ENCODE measurements at places on chromosomes 2 and 18.

- no peak for DNase-seq
Measured at GRCh38 chr2:53210538-53210937, 557.1 kb upstream of the CHAC2 start.

DNA sequence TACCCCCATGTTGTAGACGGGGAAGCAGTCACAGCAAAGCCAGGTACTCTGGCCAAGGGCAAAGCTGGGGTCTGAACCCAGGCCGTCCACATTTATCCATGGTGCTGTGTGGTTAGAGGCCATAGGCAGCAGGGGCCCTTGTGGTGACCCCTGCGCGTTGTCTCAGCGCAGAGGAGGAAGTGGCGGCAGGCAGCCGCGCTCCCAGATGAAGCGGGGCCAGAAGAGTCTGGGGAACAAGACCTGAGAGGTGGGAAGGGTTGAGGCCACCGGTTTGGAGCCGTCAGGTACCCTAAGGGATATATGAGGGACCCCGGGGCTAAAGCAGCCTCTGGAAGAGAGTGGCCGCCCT is 770 bp downstream of the ZNF396 start:
- peak; percentile 60 for DNase-seq

GRCh38 chr18:25898965-25899364 is 191.4 kb downstream of the SS18 start:
- no peak for DNase-seq

DNA sequence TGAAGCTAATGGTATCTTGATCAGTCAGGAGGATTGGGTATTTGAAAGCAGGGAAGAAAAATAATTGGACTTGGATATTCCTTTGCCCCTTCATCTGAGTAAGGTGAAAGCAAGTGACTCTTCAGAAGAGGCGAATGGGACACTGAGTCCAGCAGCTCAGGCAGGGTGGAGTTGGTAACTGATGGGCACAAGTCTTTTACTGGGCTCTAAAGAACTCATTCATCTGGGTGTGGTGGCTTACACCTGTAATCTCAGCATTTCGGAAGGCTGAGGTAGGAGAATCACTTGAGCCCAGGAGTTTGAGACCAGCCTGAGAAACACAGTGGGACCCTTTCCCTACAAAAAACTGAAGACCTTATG is 11.2 kb downstream of the CFLAR start:
- no peak for DNase-seq

DNA sequence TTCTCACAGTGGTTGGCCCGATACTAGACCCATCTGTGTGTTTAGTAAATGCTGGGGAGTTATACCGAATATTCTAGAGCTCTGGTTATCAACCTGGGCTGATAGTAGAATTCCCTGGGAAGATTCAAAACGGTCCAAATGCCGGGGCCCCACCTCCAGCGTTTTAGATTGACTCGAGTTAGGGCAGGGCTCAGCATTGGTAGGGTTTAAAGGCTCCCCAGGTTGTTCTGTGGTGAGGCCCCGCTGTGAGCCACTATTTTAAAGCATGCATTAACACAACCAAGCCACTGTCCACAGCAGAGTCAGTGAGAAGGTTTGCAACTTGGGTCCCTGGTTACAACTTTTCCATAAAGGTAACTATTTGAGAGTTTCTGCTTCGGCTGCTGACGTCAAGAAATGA is 73.6 kb downstream of the DYSF start:
- DNase-seq, result no peak

DNA sequence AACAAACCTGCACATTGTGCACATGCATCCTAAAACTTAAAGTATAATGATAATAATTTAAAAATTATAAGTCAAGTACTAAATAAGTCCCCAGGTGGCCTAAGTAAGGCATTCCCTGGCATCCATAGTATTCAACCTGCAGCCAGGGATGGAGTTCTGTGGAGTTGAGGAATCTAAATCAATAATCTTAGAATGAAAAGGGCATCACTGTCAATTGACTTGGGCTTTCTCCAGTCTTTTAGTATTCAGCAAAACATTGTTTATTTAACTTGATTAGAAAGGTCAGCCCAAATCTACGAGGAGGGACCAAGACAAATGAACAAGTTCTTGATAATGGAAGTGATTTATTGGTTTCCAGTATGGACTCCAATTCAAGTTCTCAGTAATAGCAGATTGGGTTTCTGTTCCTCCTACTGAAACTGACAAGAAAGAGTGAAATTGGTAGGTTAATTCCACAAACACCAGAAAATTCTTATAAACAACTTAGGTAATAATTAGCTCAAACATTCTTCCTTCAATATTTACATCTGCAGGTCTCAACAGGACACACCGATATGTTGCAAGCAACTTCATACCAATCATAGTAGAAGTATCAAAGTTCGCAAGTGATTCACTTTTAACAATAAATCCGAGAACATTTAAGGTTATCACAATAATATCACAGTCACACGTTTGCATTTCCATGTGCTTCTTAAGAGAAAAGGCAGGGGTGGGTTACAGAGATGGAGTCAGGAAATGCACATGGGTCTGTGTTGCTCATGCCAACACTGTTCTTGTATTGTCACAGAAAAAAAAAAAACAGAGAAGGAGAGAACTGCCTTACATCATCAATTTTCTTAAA is 51.7 kb upstream of the EHBP1 start:
- no peak for DNase-seq

GRCh38 chr2:71746946-71747501 is 293.7 kb downstream of the DYSF start:
- no peak for DNase-seq

GRCh38 chr2:241924069-241924908 is 54.8 kb downstream of the RTP5 start:
- DNase-seq, result peak; percentile 11

DNA sequence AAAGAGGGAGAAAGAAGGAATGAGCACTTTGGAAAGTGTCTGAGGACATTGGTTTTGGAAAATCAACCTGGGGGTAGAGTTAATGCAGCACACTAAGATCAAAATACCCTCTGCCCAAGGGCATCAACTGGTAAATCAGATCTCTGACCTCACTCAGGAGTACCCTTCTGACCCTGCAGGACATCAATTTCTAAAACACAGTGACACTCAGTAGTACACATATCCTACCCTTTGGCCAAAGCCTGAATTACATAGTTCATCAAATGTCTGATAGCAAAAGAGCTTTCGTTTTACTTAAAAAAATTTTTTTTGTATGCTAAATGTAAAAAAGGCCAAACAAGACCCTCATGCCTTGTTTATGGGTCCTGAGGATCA is 118.4 kb upstream of the CTNNA2 start:
- DNase-seq, result no peak

DNA sequence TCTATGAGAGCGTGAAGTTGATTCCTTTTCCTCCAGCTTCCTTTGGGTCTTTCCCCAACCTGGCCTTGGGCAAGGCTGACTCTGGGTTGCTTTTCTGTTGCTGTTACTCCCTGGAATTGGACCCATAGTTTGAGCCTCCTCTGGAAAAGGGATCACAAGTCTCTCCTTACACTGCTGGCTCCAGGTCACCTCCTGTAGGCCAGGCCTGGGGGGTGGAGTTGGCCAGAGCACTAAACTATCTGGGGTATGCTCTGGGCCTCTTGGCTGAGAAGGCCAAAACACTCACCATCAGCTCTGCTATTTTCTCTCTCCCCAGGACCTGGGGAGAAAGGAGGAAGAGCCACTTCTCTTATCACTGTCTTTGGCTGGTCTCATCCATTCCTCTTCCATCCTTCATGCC is 56.5 kb upstream of the NCOA1 start:
- DNase-seq, result no peak

DNA sequence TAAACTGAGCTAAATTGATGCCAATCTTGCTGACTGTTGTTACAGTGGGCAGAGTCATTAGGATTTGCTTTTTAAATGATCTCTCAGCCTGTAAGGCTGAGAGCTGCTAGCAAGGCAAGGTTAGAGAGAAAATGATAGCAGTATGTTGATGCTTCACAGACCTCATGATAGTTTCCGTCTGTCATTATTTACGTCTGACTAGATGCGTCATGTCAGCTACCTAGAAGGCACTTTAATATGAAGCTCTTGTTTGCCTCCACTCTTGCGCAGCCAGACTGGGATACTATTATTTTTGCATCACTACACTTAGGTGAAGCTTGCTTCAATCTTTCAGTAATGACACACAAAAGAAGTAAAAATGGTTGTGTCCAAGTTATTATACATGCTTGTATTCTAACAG is 313.8 kb downstream of the LNPK start:
- no peak for DNase-seq

GRCh38 chr2:105600602-105600948 is 144.1 kb upstream of the NCK2 start:
- DNase-seq, result no peak

GRCh38 chr2:152730591-152731333 is 12.3 kb downstream of the ARL6IP6 start:
- peak; percentile 11 for DNase-seq

GRCh38 chr2:70850925-70851324 is 15.3 kb upstream of the CD207 start:
- DNase-seq, result peak; percentile 37

DNA sequence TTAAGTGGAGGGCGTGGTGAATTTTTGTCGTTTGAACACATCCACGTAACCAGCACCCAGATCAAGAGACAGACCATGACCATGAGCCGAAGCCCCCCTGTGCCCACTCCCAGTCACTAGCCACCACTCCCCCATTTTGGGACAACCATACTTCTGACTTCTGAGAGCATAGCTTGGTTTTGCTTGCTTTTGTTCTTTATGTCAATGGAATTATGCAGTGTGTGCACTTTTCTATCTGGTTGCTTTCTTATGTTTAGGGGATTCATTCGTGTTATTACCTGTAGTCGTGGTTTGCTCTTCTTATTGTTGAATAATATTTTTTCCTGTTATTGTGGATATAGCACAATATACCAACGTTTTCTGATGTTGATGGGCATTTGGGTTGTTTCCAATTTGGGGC is 141.7 kb downstream of the GLI2 start:
- DNase-seq, result no peak

DNA sequence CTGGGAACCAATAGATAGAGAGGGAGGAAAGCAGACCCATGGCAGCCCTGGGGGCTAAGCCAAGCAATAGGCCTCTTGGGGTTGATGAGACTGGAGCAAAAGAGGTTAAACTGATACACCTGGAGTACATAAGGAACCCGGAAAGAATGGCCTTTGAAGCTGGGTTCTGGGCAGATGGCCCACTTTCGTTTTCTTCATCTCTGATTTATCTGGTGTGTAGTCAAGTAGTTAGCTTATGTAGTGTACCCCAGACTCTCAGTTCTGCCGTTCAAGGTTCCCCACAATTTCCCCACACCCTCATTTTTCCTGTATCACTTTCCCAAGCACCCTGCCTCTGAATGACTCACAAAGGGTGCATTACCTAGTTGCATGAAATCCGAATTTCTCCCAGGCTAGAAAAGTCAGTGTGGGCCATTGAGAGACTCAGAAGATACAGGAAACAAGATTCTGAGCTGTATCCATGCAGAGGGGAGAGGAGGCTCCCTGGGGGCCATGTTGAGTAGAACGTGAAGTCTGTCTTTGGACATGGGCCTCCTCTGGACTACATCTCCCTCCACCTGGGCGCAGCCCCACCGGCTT is 235.0 kb downstream of the LOXHD1 start:
- DNase-seq, result no peak

GRCh38 chr2:67399831-67400489 is 2.8 kb downstream of the ETAA1 start:
- no peak for DNase-seq

- DNase-seq, result no peak
Measured at GRCh38 chr2:235757212-235757611, 263.4 kb downstream of the AGAP1 start.

GRCh38 chr2:204665207-204665606 is 119.9 kb downstream of the PARD3B start:
- DNase-seq, result no peak
